ENCODE measurements at places on chromosomes 12 and 14. TPM values are rescaled to one million over a fixed set of nuclear protein-coding genes. Genes with fewer than 3 reads are reported as not detected.

DNA sequence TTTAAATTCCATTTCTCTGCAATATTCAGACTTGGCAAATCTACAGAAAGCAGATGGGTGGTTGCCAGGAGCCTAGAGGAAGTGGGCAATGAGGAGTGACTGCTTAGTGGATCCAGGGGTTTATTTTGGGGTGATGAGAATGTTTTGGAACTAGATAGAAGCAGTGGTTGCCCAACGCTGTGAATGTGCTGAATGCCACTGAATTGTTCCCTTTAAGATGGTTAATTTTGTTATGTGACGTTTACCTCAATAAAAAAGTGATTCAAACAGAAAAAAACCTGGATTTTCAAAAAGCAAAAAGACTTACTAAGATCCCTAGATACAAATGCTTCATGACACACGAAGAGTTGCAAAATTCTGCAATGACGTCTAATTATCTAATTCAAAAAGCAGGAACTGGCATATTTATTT is 34.2 kb downstream of the DAO start:
- DNase-seq: no peak

DNA sequence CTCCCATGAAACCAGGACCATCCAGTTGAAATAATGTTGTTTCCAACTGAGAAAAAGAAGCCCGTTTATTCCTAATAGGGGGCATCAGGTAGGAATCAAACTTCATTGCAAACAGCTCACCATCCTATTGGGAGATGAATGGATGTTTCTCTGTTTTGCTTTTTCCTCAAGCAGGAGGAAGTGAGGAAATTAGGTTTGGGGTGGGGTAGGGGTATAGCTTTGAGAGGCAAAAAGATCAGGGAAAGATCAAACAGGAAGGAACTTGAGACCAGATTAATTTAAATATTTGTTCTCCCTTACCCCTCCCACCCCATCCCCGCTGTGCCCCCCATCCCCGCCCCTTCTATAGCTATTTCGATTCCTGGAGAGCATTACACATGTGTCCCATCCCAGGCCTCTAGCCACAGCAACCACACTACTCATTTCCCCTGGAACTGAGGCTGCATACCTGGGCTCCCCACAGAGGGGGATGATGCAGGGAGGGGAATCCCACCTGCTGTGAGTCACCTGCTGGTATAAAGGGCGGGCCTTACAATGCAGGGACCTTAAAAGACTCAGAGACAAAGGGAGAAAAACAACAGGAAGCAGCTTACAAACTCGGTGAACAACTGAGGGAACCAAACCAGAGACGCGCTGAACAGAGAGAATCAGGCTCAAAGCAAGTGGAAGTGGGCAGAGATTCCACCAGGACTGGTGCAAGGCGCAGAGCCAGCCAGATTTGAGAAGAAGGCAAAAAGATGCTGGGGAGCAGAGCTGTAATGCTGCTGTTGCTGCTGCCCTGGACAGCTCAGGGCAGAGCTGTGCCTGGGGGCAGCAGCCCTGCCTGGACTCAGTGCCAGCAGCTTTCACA is at the start of gene IL23A:
TSS of gene IL23A (plus strand) at position 577 of the 850 bp plus-strand sequence. CDS start at position 738, 161 bp downstream.
- DNase-seq: no peak

DNA sequence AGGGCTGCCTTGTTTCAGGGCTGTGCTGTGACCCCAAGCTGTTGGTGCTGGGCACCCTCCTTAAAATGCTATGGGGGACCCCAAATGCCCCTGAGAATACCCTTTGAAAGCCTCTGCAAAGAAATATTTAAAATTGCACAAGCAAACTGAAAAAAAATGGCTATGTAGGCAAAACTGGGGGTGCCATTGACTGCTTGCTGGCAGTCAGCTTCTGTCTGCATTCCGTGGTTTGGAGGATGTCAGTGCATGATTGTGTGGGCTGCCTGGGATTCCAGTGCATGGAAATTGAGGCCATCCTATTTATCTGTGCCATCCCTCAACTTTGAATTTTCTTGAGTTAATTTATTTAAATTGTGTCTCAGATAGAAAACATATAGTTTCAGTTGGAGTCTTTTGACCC is 113.7 kb upstream of the RTL1 start:
- DNase-seq: no peak

GRCh38 chr12:62468397-62468796 is 1.8 kb downstream of the MON2 start:
- DNase-seq: no peak

GRCh38 chr14:50599700-50600444 is 39.9 kb downstream of the ATL1 start:
- DNase-seq: no peak

DNA sequence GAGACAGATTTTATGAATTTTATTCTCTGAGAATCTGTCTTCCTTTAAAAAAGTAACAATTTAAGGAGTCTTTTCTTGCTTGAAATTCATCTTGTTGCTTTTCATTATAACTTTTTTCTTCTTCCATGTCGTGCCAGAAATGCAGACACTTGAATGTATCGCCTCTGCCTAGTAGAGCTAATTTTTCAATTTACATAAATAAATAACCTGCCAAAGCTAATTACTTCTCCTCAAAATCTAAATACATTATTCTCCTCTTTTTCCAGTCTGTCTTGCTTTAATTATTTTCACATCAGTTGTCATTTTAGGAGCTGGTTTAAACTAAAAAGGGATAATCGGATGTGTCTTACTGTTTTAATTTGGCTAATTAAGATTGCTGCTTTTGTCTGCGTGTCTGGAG is 711.1 kb upstream of the SEL1L start:
- no peak for DNase-seq

GRCh38 chr14:54200726-54201125 is 196.1 kb upstream of the CDKN3 start:
- DNase-seq: no peak

The BTG1 gene
- total RNA-seq: 163 TPM

The NGB gene
- total RNA-seq: not detected

The ART4 gene
- total RNA-seq: 5.7 TPM

The ADCK1 gene
- total RNA-seq: 8.5 TPM

The GPR132 gene
- total RNA-seq: 6.7 TPM

The TROAP gene
- total RNA-seq: 0.96 TPM

The AMN gene
- 19.8 TPM for total RNA-seq

Data from upper lobe of right lung (tissue), 1 donor.